ENCODE measurements at places on chromosomes 2 and 18. TPM values are rescaled to one million over a fixed set of nuclear protein-coding genes. Genes with fewer than 3 reads are reported as not detected.

DNA sequence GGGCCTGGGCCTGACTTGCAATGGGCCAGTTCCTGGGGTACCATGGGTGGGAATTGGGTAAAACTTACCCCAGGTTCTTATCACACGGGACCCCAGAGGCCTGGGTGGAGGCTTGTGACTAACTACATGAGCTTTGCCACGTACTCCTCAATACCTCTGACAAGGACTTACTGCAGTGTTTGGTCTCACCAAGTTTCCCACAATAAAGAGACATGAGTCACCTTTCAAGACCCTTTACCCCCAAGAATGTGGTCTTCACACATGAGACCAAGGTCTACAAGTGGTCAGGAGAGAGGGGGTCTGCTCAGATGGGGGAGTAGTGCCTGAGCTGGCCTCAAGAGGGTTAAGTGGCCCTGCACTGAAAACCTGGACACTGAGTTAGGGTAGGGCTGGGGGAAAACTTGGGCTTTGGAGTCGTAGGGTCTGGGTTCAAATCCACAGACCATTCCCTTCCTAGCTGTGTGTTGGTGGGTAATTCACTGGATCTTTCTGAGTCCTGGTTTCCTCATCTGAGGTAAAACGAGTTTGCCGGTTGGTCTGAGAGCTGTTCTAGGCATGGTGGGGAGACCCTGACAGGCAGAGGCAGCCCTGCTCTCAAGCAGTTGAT, 2.0 kb upstream of the GNLY start:
- no peak for DNase-seq

DNA sequence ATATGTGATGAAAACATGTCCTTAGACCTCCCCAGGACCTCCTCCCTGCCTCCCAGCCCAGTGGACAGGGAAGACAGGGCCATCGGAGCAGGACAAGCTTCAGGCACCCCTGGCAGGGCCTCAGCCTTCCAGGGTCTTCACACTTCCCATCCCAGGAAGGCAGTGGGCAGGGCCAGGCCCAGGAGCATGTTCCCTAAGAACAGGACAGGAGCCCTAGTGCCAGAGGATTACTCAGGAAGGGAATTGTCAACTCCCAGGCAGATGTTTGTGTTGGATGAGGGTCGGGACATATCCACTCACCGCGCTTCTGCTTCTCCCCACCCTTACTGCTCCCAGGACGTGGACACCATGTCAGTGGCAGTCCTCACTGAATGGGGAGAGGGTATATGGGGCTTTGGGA, 138.9 kb downstream of the TNS1 start:
- no peak for DNase-seq

Gene PROKR1
- not detected for total RNA-seq

- no peak for DNase-seq
These were observed 13.5 kb upstream of the DNMT3A start for GRCh38 chr2:25355270-25355669.

DNA sequence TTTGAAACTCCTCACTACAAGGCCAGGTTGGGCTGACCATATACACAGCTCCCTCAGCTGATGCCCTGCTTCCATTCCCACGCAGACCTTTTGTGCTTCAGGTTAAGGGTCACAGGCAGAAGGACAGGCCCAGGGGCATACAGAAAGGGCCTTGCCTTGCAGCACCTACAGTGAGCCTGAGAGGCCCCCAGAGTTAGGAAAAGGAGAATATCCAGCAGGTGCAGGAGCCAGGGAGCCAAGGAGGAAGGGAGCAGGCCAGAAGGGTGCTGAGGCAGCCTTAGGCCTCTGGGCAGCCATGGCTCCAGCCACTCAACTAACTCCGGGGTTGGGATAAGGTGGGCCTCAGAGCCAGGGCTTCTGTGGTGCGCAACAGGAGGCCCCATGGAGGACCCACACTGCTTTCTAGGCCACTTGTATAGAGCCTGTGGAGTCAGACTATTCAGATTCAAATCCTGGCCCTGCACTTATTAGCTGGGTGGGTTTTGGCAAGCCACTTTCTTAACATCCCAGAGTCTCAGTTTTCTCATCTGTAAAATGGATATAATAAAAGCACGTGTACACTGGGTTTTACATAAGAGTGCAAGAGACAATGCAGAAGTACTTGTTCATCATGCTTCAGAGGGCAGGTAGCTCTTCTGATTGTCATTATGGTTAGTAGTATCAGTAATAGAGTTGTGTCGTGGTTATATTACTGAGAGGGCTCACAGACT, 214.6 kb upstream of the HAAO start:
- DNase-seq = no peak

DNA sequence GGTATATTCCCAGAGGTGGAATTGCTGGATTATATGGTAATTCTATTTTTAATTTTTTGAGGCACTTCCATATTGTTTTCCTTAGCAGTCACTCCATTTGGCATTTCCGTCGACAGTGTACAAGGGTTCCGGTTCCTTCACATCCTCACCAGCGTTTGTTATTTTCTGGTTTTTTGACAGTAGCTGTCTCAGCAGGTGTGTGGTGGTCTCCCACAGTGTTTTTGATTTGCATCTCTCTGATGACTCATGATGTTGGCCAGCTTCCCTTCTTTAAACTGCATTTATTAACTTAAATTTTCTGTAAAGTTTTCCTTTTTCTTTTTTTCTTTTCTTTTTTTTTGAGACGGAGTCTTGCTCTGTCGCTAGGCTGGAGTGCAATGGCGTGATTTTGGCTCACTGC, 19.7 kb downstream of the SH3BP4 start:
- no peak for DNase-seq

DNA sequence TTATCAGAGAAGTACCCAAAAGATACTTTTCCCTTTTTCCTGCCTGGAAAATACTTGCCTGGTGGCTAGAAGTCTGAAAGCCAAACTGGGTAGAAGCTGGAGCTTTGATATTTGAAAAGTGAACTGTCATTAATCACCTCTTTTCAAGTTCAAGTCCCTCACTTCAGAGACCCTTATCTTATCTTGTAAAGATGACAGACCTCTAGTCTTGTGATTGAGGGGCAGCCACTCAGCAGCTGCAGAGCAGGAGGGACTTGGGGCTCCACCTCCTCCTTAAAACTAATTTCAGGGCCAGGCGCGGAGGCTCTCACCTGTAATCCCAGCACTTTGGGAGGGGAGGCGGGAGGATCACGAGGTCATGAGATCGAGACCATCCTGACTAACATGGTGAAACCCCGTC, 64.2 kb upstream of the CDCA7 start:
- no peak for DNase-seq

GRCh38 chr2:202592566-202592965, 42.2 kb upstream of the FAM117B start:
- DNase-seq = no peak

- DNase-seq = no peak
These were observed 16.0 kb downstream of the PDCD1 start for GRCh38 chr2:241842620-241843211.

Measured in osteocyte (in vitro differentiated cells).